ENCODE measurements at places on chromosomes 4 and X. TPM values are rescaled to one million over a fixed set of nuclear protein-coding genes. Genes with fewer than 3 reads are reported as not detected.
A peak's percentile ranks its signal among the peaks of the same experiment; 100 is the strongest.

DNA sequence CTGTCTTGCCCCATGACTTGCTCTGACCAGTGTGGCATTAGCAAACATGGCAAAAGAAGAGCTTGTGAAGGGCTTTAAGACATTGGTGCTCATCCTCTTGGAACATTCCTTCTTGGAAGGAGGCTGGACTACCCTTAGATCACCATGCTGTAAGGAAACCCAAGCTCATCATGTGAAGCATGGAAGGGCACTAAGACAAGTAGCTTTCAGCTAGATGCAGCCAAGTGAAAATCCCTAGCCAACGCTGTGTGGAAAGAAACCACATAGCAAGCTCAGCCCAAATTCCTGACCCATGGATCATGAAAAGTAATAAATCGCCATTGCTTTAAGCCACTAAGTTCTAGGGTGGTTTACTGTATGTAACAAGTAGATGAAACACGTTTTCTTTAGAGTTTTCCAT is 12.4 kb upstream of the PACRGL start:
- no peak for DNase-seq

DNA sequence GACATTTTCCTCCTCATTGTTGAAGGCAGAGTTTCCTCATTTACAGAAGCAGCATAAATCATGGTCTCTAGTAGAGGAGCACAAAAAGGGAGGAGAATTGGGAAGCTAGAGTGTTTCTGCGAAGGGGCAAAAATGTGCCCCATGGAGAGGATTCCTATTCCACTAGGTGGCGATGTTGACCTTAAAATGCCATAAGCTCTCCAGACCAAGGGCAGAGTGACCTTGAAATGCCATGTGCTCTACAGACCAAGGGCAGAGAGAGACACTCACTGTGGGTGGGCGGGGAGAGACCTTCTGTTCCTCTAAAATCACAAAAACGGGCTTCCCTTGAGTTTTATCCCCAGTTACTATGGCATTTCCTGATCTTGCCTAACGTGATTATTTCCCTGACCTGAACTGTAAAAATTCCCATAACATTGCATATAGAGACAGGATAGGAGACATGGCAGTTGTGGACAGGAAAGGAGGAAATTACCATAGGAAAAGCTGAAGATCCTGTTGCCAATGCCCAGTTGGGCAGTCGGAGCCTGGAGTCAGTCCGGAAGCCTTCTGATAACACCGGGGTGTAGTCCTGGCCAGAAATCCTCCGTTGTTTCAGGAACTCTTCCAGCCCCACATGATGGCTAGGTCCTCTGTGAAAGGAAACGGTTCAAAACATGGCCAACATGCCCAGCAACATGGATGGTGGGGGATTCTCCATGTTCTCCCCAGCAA is 567.7 kb downstream of the MAGEB5 start:
- DNase-seq: peak; percentile 54

DNA sequence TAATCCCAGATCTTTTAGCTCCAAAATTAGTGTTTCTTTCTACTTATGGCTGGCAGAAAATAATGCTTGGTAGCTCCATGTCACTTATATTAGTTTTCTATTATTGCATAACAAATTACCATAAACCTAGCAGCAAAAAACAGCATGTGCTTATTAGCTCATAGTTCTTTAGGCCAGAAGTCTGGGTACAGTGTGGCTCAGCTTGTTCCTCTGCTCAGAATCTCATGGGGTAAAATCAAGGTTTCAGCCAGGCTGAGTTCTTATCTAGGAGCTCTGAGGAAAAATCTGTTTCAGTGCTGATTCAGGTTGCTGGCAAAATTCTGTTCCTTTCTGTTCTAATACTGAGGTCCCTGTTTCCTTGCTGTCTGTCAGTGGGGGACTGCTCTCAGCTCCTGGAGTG is 101.1 kb downstream of the CT47B1 start:
- no peak for DNase-seq

The EXOSC9 gene
- total RNA-seq: 26.4 TPM

DNA sequence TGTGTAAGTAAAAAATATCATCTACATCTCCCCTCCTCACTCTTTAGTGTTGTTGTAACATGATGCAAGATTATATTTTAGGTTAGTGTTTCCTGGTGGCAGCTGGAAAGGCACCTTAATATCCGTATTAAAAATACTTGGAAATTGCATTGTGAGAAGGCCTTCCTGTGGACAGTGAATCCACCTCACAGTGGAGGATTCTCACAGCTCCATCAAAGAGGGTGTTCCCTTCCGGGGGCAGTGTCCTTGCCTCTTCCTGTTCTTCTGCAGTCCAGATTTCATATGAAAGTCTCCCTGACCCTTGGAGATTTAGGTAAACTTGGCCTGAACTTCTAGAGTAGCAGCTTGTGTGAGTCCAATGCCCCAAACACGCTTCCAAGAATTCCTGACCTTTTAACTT is 29.9 kb upstream of the GAB1 start:
- DNase-seq: no peak

DNA sequence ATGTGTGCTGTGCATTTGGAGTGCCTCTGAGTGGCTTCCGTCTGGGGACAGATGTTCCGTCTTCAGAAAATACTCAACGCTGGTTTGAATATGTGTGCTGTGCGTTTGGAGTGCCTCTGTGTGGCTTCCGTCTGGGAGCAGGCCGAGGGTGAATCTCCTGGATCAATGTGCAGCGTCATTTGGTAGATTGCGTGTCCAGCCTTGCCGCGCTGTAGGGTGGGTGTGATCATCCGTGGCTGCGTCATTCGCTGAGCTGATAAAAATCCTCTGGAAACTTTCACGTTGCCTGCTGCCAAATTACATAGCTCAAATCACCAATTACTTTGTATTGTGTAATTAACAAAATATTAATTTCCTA is 12.1 kb downstream of the UVSSA start:
- no peak for DNase-seq

All from adrenal gland (tissue), 19 donors.